Stomach (tissue), 19 donors: ENCODE measurements at places on chromosomes 16 and 17. TPM values are rescaled to one million over a fixed set of nuclear protein-coding genes. Genes with fewer than 3 reads are reported as not detected.

- no peaks in the 10 kb centered on the region for H3K36me3 ChIP-seq
- no peak overlapping the region for H3K4me3 ChIP-seq
- H3K4me1 ChIP-seq: no peaks in the 10 kb centered on the region
- H3K27ac ChIP-seq: no peak overlapping the region
- no peak for DNase-seq
Measured at GRCh38 chr17:71192848-71193247, 928.0 kb upstream of the SOX9 start.

DNA sequence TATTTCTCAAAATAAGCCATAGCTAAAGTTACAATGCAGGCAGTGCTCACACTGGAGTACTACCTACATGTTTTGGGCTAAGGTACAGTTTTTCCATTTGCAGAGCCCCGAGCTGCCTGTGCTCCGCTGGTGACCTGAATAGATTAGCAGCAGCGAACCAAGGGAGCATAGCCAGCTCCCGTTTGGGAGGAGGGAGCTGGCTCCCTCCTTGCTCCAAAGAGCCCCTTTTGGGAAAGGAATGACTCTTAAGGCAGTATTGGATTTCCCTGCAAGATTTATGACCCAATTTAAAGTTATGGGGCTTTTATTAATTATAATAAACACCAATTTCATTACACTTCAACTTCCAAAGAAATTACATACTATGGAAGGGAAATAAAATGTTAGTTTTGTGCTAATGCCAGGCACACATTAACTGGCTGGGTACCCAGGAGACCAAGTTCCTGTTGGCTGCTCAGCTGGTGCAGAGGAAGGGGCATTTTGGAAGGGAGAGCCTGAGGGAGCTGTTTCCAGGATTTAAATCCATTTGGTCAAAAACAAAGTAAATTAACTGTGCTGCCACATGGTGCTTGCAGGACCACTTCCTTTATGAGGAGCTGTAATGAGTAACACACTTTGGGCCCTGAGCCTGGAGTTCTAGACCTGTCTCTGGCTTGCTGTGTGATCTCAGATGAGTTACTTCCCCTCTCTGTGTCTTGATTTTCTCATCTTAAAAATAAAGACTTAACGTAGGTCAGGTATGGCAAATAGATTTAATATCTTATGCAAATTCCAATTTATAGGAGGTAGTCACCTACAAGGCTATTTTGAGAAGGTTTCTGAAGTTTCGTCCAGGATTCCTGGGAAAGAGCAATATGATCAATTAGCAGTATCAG is 362.1 kb upstream of the CCL2 start:
- H3K27ac ChIP-seq: no peak overlapping the region
- no peaks in the 10 kb centered on the region for H3K27me3 ChIP-seq
- no peaks in the 10 kb centered on the region for H3K4me1 ChIP-seq
- H3K4me3 ChIP-seq: no peak overlapping the region
- DNase-seq: no peak
- H3K36me3 ChIP-seq: no peaks in the 10 kb centered on the region

DNA sequence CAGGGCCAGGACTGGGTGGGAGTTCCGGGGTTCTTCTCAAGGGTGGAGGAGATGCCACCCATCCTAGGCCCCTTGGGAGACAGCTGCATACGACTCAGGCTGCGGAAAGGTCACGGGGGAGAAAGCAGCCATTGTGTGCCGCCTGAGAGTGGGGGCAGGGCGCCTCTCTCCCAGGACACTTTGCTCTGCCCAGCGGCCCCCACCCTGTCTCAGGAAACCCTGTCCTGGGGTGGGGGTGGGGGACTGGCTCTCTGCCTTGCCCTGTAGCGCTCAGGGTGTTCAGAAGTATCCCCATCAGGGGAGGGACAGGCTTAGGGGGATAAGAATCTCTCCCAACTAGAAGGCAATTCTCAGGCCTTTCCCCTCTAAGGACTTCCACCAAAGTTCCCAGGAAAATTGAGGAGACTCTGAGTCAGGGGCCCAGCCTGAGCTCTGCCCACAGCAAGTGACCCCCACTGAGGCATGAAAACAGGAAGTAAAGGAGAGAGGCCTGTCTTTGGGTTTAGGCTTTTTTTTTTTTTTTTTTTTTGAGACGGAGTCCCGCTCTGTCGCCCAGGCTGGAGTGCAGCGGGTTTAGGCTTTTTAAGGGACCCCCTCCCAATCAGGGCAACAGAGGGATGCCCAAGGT is 4.9 kb downstream of the GIT1 start:
- peaks cover 33% of the 10 kb centered on the region for H3K36me3 ChIP-seq
- peak overlapping the region; percentile 55 for H3K27ac ChIP-seq
- no peak for DNase-seq
- peaks cover 44% of the 10 kb centered on the region for H3K4me1 ChIP-seq
- no peaks in the 10 kb centered on the region for H3K27me3 ChIP-seq

- peaks cover 88% of the 10 kb centered on the region for H3K4me1 ChIP-seq
- no peak for DNase-seq
- H3K27me3 ChIP-seq: no peaks in the 10 kb centered on the region
- H3K4me3 ChIP-seq: no peak overlapping the region
- peaks cover 24% of the 10 kb centered on the region for H3K36me3 ChIP-seq
Measured at GRCh38 chr17:76270127-76270592, 5.0 kb downstream of the UBALD2 start.

GRCh38 chr16:71943887-71944286 is 48.6 kb downstream of the IST1 start:
- H3K27ac ChIP-seq: no peak overlapping the region
- H3K4me1 ChIP-seq: no peaks in the 10 kb centered on the region
- DNase-seq: no peak
- H3K4me3 ChIP-seq: no peak overlapping the region
- H3K36me3 ChIP-seq: no peaks in the 10 kb centered on the region

DNA sequence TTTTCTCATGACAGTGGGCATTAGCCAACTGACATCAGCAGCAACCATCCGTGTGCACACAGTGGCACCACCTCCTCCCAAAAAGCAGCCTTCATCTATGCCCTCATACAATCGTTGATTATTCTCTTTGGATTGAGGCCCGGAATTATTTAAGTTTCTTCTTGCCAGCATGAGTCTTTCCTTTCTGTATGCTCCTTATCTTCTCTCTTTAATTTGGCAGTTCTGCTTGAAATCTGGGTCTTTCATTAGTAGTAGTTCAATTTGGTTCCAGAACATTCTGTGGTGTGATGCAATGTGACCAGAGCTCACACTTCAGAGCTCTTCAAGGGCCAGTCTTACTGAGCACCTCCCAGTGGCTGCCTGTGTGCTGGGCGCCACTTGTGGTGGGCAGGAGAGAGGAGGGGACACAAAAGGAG is 52.2 kb upstream of the STH start:
- no peak overlapping the region for H3K27ac ChIP-seq
- peaks cover 9% of the 10 kb centered on the region for H3K4me1 ChIP-seq
- H3K4me3 ChIP-seq: no peak overlapping the region
- H3K36me3 ChIP-seq: no peaks in the 10 kb centered on the region
- DNase-seq: no peak

- peaks cover 19% of the 10 kb centered on the region for H3K4me1 ChIP-seq
- H3K4me3 ChIP-seq: no peak overlapping the region
- DNase-seq: no peak
- H3K27ac ChIP-seq: no peak overlapping the region
- no peaks in the 10 kb centered on the region for H3K27me3 ChIP-seq
Measured at GRCh38 chr17:61066062-61066461, 333.6 kb upstream of the TBX2 start.

DNA sequence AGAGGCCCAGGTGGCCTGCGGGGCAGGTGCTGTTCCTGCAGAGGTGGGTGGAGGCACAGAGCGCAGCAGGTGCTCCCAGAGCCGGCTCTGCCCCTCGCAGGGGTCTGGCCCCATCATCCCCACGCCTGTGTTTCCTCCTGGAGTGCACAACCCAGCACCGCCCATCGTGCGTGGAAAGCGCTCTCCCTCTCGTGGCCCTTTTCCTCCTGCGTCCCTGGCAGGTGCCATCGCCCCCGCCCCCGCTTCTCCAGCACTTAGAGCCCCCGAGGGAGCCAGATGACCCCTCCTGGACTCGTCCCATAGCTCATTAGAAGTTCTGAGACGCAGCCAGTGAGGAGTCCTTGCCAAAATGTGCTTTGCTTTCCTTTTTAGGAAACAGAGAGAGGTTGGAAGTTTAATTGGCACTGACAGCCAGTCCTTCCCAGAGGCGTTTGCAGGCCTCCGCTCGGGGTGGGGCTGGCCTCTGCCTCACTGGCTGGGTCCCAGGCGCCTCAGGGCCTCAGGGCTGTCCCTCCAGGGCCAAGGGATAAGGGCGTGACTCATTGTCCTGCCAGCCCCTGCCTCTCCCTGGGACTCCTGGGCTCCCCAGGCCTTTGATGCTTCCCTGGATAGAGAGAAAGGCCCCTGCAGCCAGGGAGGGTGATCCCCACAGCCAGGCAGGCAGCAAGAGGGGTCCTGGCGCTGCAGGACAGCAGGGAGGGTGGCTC is 32.2 kb upstream of the CHMP6 start:
- peaks cover 11% of the 10 kb centered on the region for H3K4me1 ChIP-seq
- peaks cover 42% of the 10 kb centered on the region for H3K36me3 ChIP-seq
- no peak overlapping the region for H3K4me3 ChIP-seq
- H3K27me3 ChIP-seq: no peaks in the 10 kb centered on the region

GRCh38 chr17:82936768-82937171 is 96.9 kb upstream of the ZNF750 start:
- H3K4me1 ChIP-seq: no peaks in the 10 kb centered on the region
- no peak overlapping the region for H3K4me3 ChIP-seq
- peaks cover 100% of the 10 kb centered on the region for H3K36me3 ChIP-seq
- peak; percentile 22 for DNase-seq
- no peaks in the 10 kb centered on the region for H3K27me3 ChIP-seq
- H3K27ac ChIP-seq: no peak overlapping the region

The TCAP gene
- not detected for total RNA-seq

The PRAC1 gene
- not detected for total RNA-seq

The KREMEN2 gene
- not detected for total RNA-seq
